ENCODE measurements at places on chromosomes 3 and 15.

DNA sequence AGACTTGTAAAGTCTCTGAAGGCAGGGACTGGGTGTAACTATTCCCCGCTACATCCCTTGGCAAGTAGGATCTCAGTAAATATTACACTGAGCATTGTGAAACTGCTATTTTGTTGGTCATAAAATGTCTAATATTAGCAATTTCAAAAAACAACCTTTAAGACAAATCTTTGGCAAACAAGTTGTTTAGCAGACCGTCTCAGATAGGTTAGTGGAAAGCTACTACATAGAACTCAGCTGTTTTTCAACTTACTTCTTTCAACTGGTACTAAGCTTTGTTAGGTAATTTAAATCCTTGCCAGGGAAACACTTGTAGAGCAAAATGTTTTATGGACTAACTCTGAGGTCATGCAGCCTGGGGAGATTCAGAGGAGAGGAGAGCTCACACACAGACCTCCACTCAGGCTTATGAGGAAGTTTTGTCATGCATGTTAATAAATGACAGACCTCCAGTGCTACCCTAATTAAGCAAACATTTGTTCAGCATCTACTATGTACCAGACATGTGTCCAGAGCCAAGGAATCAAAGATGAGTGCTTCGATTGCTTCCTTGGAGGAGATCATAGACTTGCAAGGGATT lies 61.6 kb upstream of the STAC start:
- no peak for DNase-seq

DNA sequence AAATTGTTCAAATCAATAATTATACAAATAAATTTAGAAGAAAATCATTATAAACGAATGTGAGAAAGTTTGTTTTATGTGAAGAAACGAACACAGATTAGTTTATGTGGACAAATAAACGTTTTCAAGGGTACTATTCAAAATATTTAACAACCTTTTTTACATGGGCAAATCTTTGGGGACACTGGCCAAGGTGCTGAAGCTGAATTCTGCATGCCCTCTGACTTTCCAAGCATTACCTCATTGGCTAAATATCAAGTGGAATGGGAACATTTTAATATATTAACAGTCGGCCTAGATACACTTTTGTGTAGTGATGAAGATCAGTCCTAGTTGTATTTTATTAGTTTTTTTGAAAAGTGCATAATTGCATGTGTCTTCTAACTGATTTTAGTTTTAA lies 636.4 kb upstream of the DPPA4 start:
- no peak for DNase-seq

- no peak for DNase-seq
Observed at GRCh38 chr15:29043736-29044502, 158.1 kb downstream of the APBA2 start.

GRCh38 chr3:167241048-167241845 lies 138.8 kb downstream of the ZBBX start:
- no peak for DNase-seq

DNA sequence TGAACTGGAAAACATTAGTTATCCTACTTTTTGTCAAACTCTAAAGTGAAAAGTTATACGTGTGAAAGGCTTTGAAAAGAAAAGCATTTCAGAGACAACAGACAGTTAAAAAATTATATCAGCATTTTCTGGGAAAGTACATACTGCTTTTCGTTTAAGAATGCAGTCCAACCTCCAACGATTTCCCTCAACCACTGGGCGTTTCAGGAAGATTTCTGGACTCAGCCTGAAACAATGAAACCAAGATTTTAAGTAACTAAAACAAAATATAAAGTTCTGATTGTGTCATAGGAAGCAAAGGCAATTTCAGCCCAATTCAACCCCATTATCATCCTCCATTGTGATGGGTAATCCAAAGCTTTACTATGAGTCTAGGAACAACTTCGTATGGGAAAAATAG lies 110.7 kb downstream of the PLD1 start:
- no peak for DNase-seq

DNA sequence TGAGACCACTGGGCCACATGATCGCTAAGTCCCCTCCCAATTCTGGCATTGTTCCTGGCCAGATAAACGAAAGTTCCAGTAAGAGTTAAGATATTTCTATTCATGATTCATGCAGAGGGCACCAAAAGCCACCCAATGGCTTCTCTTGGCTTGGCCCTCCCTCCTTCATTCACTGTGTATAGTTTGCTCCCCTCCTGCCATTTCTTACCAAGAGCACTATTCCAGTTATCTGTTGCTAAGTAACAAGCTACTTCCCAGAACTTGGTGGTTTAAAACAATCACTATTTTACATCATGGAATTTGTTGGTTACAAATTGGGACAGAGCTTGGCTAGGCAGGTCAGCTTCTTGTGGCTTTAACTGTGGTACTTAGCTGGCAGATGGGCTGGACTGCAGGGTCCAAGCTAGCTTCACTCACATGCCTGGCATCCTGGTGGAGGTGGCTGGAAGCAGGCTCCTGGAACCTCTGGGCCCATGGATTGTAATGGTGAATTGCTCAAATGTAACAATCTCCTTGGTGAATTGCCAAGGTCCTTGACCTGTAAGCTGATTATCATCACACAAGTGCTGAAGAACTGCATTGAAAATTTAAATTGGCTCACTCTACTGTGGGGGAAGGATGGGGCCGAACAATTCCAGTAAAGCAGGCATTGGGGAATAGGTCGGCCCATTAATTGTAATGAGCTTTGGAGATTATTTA lies 16.6 kb downstream of the EAF1 start:
- DNase-seq, result no peak

GRCh38 chr3:148957586-148957985 lies 33.8 kb upstream of the GYG1 start:
- no peak for DNase-seq

DNA sequence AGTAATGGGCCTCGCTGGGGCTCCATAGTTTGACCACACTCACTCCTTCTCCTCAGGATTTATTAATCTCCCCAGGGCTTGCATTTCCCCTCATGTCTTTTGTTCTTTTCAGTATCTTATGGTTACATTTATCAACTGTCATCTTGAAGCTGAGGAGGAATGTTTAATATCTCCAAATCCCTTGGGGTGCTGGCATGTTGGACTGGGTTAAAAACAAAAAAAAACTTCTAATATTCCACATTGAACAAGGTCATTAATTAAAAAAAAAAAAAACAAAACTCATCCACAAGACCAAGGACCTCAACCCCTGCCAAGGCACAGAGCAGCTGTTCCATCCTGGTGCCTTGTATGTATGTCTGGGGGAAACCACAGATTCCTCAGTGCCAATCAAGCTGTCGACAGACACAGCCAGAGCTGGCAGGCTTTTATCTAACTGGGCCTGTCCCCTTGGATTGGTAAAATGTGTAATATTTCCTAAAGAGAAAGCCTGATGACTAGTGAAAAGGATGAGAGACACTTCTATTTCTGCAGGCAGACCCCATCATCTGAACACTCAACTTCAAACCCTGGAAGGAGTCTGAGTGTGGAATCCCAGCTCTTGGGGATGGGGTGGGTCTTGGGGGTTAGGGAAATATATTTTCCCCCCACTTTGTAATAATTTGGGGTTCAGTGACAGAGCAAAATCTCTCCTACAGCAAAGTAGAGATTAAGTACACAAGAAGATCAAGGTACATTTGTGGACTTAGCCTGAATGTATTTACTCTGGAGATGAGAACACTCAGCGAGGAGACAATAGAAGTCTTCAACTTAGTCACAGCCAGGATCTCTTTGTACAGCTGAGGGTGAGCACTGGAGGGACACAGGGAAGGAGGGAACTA lies 69.1 kb downstream of the TTC23 start:
- no peak for DNase-seq

GRCh38 chr3:196708467-196708866 lies 3.6 kb downstream of the CEP19 start:
- DNase-seq, result no peak

GRCh38 chr3:45123030-45123429 lies 23.1 kb downstream of the CDCP1 start:
- DNase-seq, result no peak
